ENCODE measurements at places on chromosomes 7 and 10. TPM values are rescaled to one million over a fixed set of nuclear protein-coding genes. Genes with fewer than 3 reads are reported as not detected.

GRCh38 chr10:27525819-27526218 is 21.7 kb downstream of the RAB18 start:
- no peak for DNase-seq

GRCh38 chr7:122887198-122887597 is 938 bp upstream of the CADPS2 start:
- peak; percentile 63 for DNase-seq

DNA sequence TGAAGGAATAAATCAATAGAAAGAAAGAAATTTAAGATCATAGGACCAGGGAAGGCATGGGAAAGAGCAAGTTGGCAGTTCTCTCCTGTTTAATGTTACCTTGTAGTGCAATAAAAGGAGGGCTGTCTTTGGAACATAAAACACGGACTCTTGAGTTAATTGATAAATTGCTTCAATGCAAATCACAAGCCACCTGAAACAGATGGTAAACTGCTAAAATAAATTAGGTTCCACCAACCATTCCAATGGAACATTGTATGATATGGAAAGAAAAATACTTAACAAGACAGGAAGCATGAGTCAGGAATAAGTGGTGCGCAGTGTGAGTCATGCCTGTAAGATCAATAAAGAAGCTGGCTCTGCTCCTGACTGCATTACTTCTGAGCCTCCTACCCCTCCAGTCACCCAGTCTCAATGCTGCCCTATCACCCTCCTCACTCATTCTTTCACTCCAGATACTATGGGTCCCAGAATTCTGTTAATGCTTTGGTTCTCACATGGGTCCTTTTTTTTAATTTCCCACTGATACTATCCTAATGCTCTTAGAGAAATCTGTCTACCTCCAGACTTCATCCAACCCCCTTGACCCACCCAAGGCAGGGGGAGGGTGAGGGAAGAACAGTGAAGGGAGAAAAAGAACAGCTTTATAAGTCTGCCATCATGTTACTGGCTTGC is 78.9 kb downstream of the LRRC17 start:
- peak; percentile 98 for DNase-seq

DNA sequence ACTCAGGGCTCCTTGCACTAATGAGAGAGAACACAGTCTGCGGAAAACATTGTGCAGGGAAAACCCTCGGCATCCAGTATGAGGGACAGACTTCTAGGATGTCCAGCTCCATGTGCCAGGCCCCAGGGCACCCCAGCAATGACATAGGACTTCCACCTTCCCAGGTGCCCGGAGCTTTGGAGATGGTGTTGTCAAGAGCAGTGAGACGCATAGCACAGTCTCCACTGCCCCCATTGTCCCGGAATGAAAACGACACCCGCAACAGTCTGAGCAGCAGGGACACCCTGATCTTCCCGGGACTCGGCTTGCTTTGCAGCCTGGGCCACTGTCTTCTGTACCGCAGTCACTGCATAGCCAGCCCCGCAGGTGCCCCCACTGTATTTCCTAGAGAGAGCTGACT is 339.2 kb upstream of the ADARB2 start:
- no peak for DNase-seq

GRCh38 chr7:132169730-132170129 is 406.5 kb downstream of the PLXNA4 start:
- DNase-seq = no peak

GRCh38 chr7:134589491-134589941 is 40.6 kb downstream of the AKR1B15 start:
- peak; percentile 47 for DNase-seq

- DNase-seq = no peak
Measured at GRCh38 chr7:108815815-108816214, 246.1 kb downstream of the DNAJB9 start.

GRCh38 chr7:143012409-143012808 is 14.5 kb downstream of the OR9A2 start:
- no peak for DNase-seq

DNA sequence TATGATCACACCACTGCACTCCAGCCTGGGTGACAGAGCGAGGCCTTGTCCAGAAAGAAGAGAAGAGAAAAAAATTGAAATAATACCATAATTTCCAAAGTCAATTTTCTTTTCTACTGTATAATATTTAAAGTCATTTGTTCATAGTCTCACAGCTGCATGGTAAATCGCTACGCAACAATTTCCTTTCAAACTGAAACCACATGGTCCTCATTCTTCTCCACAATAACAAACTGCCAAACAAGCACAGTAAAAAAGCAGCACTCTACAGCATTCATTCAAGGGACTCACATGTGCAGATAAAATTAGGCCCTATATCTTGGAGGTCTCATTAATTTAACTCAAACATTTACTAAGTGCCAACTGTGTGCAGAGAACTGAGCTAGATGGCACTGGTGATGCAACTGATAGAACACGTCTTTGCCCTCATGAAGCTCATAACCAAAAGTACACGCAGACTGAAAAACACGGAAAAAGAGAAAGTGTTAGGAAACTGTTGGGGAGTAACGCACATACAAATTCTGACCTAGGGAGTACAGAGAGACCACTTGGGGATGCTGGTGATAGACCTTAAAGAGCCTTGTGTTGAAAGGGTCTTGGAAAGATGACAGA is 68.4 kb upstream of the SRRM3 start:
- no peak for DNase-seq

DNA sequence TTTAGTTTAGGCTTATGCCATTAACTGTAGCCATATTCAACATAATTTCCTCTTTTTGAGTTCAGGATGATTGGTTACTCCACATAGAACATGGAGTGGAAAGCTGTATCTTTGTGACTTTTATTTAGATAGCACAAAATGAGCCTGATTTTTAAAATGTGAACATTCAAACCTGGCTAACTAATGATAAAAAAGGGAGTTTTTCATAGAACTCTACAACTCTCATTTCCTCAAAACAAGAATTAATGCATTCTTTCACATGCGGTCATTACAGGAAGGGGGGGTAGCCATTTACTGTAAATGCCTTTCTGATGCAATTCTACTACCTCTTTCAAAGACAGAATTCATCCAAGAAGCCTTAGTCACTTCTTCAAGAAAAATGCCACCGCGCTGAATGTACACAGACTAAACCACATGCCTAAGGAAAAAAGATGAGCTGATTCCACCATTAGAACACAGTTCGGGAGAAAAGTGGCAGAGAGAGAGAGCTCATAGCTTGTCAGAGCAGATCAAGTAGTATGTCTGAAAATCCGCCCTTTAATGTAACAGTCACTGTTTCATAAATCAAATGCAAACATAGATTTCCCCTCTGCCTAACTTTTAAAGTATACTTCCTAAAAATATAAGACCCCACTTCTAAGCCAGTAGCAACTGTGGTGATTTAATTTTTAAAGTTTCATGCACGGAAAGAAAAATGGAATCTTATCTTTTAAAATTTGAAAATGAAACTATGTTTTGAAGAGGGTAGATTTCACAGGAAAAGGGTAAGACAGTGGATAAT is 226.4 kb upstream of the KLF14 start:
- peak; percentile 92 for DNase-seq

DNA sequence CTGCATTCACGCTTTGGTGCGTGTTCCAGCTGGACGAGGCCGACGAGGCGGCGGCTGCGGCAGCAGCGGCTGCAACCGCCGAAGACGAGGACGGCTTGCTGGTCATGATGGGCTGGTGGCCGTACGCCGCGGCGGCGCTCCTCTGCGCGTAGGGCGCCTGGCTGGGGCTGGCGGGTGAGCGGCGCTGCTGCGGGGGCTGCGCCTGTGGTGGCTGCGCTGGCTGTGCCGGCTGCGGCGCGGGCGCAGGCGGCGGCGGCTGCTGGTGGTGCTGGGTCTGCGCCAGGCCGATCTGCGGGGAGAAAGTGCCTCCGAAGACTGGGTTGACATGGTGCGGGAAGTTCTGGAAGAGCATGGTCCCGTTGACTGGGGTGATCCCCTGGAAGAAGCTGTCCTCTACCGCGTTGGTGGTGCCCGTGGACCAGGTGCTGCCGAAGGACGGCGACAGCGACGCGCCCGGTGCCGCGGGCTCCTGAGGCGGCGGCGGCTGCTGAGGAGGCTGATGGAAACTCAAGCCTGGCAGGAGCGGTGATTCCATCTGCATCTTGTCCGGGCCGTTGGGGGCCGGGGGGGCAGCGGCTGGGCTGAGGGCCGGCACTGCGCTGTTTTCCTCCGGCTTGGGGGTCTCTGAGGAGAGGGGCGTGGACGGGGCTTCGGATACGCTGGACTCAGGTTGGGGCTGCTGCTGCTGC is 51.1 kb downstream of the CPEB3 start:
- no peak for DNase-seq

- DNase-seq = no peak
Measured at GRCh38 chr7:37348982-37349381, 99.7 kb downstream of the ELMO1 start.

DNA sequence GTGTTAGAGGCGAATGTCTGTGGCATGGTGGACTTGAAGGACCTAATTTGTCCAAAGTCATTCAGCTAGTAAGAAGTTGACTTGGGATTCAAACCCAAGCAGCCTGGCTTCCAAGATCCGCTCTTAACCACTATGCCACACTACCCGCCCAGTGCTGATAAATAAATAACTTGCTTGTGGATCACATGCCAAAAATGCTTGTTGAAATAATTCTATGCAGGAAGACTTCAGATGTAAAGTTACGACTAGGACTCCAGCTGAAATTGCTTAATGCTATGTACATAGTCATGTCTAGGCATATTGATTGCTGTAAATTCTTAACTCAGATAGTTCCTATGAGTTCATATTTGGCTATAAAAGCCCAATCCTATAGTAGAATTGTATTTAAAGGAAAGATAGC is 76.0 kb downstream of the PLXDC2 start:
- DNase-seq = no peak

GRCh38 chr7:29917641-29918040 is 72.0 kb downstream of the SCRN1 start:
- no peak for DNase-seq

The EFCAB10 gene
- not detected for total RNA-seq

The FAM221A gene
- not detected for total RNA-seq

The SDK1 gene
- total RNA-seq = 1.6 TPM

The NPSR1 gene
- total RNA-seq = not detected

The UPK3B gene
- 1.0 TPM for total RNA-seq

Measured in HT1080 (cell line).